ENCODE measurements at places on chromosomes 4 and X.

GRCh38 chr4:76308548-76308947 is 2.0 kb downstream of the STBD1 start:
- no peak for DNase-seq

GRCh38 chr4:119233750-119234149 is 21.2 kb downstream of the USP53 start:
- no peak for DNase-seq

- DNase-seq, result no peak
These were observed 160.8 kb upstream of the VCX3A start for GRCh38 chrX:6695717-6696116.

DNA sequence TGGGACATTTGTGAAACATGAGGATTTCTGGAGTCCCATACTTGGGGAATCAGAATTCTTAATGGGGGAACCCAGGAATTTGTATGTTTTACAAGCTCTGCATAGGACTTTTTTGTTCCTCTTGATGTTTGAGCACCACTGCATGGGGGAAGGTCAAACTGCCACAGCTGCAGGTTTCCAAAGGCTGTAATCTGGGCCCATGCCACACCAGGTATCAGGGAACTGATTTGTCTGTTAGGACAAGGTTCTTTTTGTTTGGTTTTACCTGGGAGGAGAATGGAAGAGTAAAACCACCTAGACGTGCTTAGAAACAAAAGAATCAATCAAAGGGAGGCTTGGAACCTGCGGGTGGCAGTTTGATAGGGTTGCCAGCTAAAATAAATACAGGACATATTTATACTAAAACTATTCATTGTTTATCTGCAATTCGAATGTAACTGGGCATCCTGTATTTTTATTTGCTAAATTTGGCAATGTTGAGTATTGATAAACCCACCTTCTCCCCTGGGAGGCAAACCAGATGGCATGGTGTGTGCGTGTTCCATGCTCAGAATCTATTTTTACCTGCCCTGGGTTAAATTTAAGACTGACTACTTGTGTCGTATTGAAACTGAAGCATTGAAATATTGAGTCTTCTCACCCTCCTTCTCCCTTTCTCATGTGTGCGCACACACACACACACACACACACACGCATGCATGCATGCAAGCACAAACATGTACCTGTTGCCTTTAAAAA is 63.7 kb downstream of the TMEM164 start:
- no peak for DNase-seq

DNA sequence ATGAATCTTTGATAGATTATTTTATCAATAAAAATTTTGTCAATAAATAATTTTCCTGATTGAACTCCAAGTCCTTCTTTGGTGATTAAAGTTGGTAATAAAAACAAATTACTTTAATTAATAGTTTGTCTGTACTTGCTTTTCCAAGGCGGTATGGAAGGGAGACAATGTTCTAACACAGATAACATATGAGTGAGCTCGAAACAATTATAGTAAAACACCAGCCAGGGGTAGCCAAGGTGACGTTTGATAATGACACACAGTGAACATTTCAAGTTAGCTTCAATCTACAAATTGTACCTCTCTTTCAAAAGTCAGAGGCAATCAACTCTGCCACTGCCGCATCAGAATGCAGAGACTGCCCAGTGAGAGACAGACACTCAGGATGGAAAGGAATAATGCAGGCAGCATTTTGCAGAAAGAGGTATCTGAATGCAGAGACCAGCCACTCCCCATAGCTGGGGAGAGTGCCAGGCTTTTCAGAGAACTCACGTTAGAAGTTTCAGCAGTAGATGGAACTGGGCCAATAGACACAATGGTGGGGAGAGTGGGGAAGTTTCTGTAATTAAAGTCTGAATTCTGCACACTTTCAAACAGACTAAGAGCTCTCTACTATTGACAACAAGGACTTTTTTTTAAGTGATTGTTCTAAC is 18.1 kb upstream of the ATOH1 start:
- DNase-seq, result no peak

DNA sequence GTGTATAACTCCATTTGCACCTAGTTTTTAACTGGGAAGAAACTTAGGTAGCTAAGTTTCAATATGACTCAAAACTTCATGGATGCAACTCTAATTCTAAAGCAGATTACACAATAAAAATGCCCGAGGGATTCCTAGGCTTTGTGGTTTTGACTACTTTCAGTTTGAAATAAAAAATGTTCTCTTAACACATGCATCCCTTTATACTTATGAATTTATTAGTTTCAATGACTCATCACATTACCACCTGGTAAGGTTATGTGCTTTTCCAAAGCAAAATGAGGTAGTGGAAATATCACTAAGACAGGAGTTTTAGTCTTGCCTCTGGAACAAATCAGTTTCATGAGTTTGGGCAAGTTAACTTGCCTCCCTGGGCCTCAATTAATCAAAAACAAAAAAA is 125.5 kb downstream of the OPHN1 start:
- DNase-seq, result no peak

- DNase-seq, result no peak
These were observed 43.1 kb upstream of the PRR27 start for GRCh38 chr4:70110917-70111316.

- DNase-seq, result no peak
These were observed 31.9 kb upstream of the FAM9C start for GRCh38 chrX:13076176-13076961.

DNA sequence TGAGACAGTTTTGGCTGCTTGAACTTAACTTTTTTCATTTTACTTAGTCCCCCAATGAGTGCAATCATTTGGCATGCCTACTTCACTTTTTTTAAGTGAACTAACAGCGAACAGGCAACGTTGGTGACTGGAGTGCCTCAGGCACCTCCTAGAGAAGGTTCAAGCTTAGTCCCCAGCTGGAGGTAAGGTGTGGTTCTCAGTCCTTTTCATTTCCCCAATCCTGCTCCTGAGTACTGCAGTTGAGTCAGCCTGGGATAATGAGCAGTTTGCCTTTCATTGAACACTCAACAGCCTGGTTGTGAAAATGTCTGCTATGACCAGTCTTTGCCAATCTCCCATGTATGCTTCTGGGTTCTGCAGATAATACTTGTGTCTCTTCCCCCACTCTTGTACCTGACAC is 109.5 kb downstream of the CDKL5 start:
- no peak for DNase-seq

DNA sequence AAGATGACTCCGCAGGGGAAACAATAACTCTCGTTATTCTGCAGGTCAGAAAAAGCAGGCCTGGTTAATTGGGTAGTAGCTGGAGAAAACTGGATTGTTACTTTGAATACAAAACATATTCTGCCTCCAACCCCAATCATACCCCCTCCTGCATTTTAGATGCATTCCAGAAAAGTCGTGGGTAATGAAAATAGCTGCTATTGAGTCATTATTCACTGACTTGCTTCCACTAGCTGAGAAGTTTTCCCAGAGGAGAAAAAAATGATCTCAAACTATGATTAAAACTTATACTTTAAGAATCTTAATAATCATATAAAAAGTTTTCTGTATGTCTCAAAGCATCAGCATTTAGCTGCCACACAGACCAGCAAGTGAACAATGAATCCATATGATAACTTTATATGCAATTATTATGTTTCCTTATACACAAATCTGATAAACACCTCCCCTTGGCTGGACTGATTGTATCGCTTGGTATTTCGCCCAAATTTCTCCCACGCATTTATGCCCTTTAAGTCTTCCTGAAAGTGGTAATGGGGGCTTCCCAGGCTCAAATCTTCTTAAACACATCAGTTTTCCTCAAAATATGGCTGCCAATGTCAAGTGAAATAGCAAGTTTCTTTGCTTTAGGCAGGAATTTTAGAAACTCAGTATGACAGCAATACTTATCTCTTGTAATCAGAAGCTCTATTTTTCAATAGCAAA is 181.0 kb downstream of the LDB2 start:
- no peak for DNase-seq

Measured in hematopoietic multipotent progenitor cell treated with erythropoietin and hydrocortisone succinate and interleukin-3 and kit ligand, for 15 days (in vitro differentiated cells).